ENCODE measurements at places on chromosomes 1 and 21.

DNA sequence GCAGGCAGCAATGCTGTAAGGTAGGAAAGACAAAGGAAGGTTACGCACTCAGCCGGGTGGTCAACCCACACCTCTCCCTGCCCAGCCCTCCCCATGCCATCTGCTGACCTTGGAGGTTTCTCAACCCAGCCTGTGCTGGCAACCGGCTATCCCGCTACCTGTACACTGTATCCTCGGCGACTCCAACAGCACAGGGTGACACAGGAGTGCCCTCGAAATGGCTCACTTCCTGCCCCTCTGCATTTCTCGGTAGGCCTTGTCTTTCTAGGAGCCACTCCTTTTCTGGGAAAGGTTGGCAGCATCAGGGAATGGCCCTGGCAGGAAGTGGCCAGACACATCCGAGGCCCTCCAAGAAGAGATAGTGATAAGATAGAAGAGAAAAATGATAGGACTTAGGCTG, 124.0 kb downstream of the PROX1 start:
- DNase-seq: no peak

GRCh38 chr1:2320760-2321667, 70.3 kb downstream of the MORN1 start:
- DNase-seq: no peak

- peak; percentile 92 for DNase-seq
Measured at GRCh38 chr1:35605867-35606182, 32.7 kb downstream of the TFAP2E start.

DNA sequence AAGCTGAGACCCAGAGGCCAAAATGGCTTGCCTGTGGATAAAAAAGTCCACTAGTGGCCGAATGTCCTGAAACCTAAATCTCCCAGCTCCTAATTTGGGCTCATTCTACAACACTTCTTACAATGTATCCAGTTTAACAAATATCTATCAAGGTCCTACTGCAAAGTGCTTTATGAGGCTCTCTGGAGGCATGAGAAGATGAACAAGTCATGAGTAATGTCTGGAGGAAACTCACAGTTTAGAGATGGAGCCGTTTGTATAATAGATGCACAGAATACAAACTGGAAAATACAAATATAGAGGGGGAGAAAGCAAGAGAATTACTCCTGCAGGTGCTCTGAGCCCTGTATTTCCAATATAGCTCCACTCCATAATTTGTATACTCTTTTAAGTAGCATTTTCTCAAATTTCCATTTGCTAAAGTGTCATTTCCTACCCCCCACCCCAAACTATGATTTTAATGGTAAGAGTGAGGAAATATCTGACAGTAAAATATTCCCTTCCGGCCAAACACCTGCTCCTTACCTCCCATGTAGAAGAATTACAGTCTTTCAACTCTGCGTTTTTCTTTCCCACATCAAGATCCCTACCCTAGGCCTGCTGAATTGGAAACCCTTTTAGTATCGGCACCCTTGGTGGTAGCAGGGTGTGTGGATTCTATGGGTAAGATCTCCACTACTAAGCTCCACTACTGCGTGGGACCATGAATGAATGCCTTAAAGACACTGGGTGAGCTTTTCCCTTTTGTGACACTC, 3.3 kb upstream of the ADAMTS5 start:
- DNase-seq: no peak

GRCh38 chr21:27681841-27682240, 715.0 kb upstream of the ADAMTS5 start:
- DNase-seq: peak; percentile 63

All from EL (cell line).